ENCODE measurements at places on chromosomes 7 and 10.

GRCh38 chr10:122830965-122831353, 14.7 kb downstream of the CUZD1 start:
- no peak for DNase-seq

DNA sequence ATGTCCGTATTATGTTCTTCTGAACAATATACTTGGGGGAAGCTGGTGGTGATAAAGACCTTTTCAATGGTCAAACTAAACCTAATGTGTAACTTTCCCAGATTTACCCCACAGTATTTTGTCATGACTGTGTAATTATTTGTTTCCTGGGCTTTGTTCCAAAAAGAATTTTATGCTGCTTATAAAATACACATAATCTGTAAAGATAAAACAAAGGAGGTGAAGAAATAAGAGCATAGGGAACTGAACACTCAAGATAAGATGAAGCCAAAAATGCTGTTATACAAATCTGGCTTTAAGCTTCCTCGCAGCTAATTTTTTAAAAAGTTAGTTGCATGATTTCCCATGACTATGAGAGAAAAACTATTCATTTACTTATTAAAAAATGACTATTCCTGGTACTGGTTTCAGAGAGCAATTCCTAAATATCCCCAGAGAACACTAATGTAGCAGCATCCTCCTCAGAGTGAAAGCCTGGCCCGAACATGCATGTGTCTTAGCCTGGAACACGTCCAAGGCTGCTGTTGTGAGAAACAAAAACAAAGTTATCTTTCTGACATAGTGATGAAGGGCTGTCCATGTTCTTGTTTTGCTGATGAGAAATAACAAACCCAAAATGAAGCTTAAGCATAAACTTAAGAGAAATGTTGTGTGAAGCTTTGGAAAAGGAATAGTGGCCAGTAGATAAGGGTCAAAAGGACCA, 33.9 kb downstream of the MALSU1 start:
- DNase-seq, result peak; percentile 9

DNA sequence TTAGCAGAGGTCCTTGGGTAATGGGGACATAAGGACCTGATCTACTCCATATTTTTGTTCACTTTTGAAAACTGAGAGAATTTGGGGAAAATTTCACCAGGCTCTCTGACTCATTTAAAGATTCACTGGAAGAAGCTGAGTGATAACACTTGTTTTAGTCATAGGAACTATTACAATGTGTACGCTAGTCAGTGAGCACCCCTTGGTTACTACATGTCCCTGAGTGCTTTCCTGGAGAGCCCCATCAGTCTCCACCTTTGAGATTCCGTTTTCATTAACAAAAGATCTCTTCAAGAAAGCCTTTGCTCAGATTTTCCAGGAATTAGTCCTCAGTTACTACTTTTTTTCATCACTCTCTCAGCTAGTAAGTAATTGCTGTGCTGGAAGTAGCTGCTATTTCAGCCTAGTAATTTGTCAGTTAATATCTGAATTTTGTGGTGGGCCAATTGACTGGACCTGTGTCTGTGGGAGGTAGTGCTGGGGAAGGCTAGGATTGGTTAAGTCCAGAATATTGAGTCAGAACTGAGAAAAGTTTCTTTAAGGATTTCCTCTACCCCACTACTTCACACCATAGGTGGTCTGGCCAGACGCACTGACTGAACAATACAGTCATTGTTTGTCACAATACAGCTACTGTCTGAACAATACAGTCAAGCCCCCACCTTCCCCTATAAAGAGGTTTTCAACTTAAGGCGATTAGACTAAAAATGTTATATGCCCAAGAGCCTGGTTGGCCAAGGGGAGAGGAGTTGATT, 235.0 kb downstream of the CCDC7 start:
- no peak for DNase-seq

DNA sequence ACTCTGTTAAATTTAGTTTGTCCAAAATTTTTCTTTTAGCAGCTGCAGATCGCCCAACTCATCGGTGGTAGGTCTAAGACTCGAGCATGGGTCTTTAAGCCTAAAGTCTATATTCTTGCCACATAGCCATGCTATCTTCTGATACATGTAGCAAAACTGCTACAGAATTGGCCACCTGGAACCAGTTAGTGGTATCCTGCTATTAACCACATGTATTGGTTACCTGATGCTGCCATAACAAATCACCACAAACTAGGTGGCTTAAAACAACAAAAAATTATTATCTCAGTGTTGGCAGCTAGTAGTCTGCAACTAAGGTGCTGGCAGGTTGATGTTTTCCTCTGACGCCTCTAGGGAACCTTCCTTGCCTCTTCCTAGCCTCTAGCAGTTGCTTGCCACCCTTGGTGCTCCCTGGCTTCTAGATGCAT, 96.7 kb upstream of the PIK3CG start:
- DNase-seq, result peak; percentile 80

All from kidney tubule cell (primary cell).